Activated CD4-positive, alpha-beta T cell treated with anti-CD3 and anti-CD28 coated beads, Interleukin-2, amount 50 U/mL, for 24 hours (primary cell): ENCODE measurements at places on chromosomes 1 and 21.

GRCh38 chr1:212413902-212414327, 771 bp downstream of the PACC1 start:
- no peak for DNase-seq

GRCh38 chr1:184160236-184160635, 108.7 kb downstream of the TSEN15 start:
- peak; percentile 31 for DNase-seq

DNA sequence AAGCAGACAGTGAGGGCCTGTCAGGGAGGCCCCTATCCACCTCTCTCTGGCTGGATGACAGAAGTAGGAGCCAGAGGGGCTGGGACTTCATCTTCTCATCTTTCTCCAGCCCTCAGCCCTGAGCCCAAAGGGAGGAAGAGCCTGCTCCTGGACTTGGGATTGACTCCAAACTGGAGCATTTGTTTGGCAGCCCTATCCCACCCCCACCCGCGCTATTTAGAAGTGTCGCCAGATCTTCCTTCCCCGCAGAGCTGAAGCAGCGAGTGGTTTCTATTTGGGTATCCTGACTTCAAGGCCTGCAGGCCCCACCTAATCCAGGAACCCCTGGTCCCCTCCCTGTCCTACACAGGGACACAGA, 9.6 kb downstream of the NES start:
- DNase-seq, result no peak

- DNase-seq, result no peak
These were observed 5.7 kb upstream of the PPP1R15B start for GRCh38 chr1:204417074-204417997.

DNA sequence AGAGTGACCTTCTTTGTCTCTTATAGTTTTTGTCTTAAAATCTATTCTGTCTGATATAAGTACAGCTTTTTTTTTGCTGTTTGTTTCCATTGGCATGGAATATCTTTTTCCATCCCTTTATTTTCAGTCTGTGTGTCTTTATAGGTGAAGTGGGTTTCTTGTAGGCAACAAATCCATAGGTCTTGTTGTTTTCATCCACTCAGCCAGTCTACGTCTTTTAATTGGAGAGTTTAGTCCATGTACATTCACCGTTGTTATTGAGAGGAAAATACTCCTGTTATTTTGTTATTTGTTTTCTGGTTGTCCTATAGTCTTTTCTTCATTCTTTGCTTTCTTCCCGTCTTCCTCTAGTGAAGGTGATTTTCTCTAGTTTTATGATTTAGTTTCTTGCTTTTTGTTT, 115.9 kb downstream of the IFI44 start:
- no peak for DNase-seq
